Neural crest cell (in vitro differentiated cells): ENCODE measurements at places on chromosomes 16 and 17.

DNA sequence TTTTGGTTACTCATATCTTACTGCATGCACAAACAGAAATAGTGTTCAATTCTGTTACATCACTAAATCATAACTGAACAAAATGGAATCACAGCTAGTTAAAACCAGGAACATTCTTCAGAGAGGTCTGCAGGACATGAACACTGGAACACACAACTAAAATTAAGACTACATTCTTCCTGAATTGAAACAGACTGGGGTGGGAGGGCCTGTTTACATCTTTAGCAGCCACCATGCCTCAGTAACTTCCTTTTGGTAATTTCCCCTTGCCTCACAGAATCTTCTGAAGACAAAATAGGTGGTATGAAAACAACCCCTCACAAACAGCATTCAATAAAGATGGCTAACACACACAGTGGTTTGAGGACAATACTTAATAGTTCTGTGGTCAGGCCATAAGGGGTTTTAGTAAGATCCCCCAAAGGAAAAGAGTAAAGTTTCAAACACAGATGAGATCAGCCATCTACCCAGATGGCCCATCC, 6.5 kb downstream of the MARF1 start:
- H3K36me3 ChIP-seq = peaks cover 16% of the 10 kb centered on the region
- no peaks in the 10 kb centered on the region for H3K27me3 ChIP-seq
- no peak for DNase-seq
- H3K27ac ChIP-seq = no peak overlapping the region
- no peak overlapping the region for H3K4me3 ChIP-seq

DNA sequence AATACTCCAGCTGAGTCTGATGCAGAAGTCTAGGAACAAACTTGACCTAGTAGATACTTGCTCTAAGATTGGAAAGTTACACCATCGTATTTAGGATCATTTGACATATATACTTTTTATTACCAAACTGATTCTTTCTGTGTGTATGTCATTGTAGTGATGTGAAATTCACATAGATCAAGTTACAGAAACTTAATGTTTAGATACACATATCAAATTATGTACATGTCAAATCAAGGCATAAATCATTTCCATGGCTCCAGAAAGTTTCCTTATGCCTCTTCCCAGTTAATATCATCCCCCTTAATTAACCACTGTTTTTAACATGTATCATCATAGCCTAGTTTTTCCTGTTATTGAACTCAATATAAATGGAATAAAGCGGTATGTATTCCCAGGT, 292.0 kb upstream of the CDH11 start:
- H3K36me3 ChIP-seq = no peaks in the 10 kb centered on the region
- no peak overlapping the region for H3K4me3 ChIP-seq
- no peak overlapping the region for H3K27ac ChIP-seq
- peaks cover 14% of the 10 kb centered on the region for H3K4me1 ChIP-seq

DNA sequence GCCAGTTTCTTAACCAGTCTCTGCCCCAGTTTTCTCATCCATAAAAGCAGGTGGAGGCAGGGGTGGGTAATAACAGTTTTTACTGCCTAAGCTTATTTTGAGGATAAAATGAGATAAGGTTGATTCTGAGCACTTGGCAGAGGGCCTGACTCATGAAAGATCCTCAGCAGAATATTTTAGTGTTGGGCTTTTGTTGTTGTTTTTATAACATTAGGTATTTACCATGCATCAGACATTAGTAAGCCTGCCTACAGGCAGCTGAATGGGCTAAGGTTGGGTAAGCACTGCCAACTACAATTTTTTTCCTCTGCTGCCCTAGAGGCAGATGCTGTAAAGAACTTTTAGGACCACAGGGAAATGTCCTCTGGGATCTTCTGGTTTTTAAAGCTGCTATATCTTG, 43.1 kb downstream of the SCNN1G start:
- H3K36me3 ChIP-seq = no peaks in the 10 kb centered on the region
- DNase-seq = no peak
- H3K4me1 ChIP-seq = no peaks in the 10 kb centered on the region
- peaks cover 25% of the 10 kb centered on the region for H3K27me3 ChIP-seq
- no peak overlapping the region for H3K4me3 ChIP-seq

GRCh38 chr17:64400642-64401041, 10.0 kb upstream of the PECAM1 start:
- no peak overlapping the region for H3K27ac ChIP-seq
- no peak for DNase-seq
- no peaks in the 10 kb centered on the region for H3K4me1 ChIP-seq
- no peaks in the 10 kb centered on the region for H3K27me3 ChIP-seq
- no peak overlapping the region for H3K4me3 ChIP-seq

- no peak overlapping the region for H3K27ac ChIP-seq
- H3K4me3 ChIP-seq = no peak overlapping the region
- H3K4me1 ChIP-seq = peaks cover 4% of the 10 kb centered on the region
- H3K36me3 ChIP-seq = no peaks in the 10 kb centered on the region
These were observed 33.1 kb upstream of the PVALEF start for GRCh38 chr17:81132197-81132540.

- no peak for DNase-seq
- peak overlapping the region; percentile 38 for H3K4me3 ChIP-seq
- no peaks in the 10 kb centered on the region for H3K27me3 ChIP-seq
- peaks cover 3% of the 10 kb centered on the region for H3K36me3 ChIP-seq
- H3K27ac ChIP-seq = peak overlapping the region; percentile 86
These were observed 30.2 kb downstream of the SPHK1 start for GRCh38 chr17:76414334-76415295.

GRCh38 chr17:63446753-63447470, 806 bp upstream of the CYB561 start:
- H3K4me1 ChIP-seq = peaks cover 20% of the 10 kb centered on the region
- no peak for DNase-seq
- peaks cover 15% of the 10 kb centered on the region for H3K27me3 ChIP-seq
- H3K36me3 ChIP-seq = no peaks in the 10 kb centered on the region
- no peak overlapping the region for H3K27ac ChIP-seq

- no peak overlapping the region for H3K4me3 ChIP-seq
- H3K27me3 ChIP-seq = no peaks in the 10 kb centered on the region
- H3K27ac ChIP-seq = no peak overlapping the region
- H3K36me3 ChIP-seq = peaks cover 3% of the 10 kb centered on the region
- H3K4me1 ChIP-seq = peaks cover 51% of the 10 kb centered on the region
These were observed 1.2 kb upstream of the RFFL start for GRCh38 chr17:35064516-35065215.

DNA sequence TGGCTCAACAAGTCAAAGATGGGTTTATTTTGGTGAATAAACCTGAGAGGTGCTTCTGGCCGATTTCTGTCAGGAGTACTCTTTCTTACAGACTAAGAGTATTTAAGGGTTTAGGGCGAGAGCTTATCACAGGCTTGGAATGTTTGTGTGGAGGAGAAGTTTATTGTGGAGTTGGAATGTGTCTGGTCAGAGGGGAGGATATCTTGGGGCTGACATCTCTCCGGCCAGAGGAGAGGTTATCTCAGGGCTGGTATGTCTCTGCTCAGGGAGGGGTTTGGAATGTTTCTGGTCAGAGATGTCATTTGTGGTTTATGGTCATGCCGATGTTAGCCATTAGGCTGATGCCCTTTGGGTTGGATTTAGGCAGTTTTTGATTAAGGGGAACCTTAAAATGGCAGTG, 236.4 kb upstream of the EEF2KMT start:
- H3K36me3 ChIP-seq = no peaks in the 10 kb centered on the region
- no peak for DNase-seq
- no peak overlapping the region for H3K27ac ChIP-seq
- no peaks in the 10 kb centered on the region for H3K4me1 ChIP-seq

- H3K27ac ChIP-seq = no peak overlapping the region
- no peaks in the 10 kb centered on the region for H3K27me3 ChIP-seq
- no peak for DNase-seq
- H3K4me1 ChIP-seq = peaks cover 47% of the 10 kb centered on the region
- H3K4me3 ChIP-seq = no peak overlapping the region
These were observed 149.2 kb upstream of the TBX2 start for GRCh38 chr17:61250335-61250890.

DNA sequence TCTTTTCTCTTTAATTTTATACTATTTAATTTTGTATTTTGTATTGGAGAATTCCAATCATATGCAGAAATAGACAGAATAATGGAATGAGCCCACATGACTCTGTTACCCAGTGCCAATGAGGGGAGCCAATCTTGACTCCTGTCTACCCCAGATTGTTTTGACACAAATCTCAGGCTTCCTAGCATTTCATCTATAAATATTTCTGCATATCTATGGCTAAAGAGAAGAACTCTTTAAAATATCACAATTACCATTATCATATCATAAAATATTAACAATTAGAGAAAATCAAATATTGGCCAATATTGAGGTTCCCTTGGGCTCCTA, 23.7 kb downstream of the ATP2C2 start:
- DNase-seq = no peak
- no peaks in the 10 kb centered on the region for H3K36me3 ChIP-seq
- H3K27me3 ChIP-seq = no peaks in the 10 kb centered on the region
- H3K27ac ChIP-seq = no peak overlapping the region
- H3K4me1 ChIP-seq = peaks cover 6% of the 10 kb centered on the region

DNA sequence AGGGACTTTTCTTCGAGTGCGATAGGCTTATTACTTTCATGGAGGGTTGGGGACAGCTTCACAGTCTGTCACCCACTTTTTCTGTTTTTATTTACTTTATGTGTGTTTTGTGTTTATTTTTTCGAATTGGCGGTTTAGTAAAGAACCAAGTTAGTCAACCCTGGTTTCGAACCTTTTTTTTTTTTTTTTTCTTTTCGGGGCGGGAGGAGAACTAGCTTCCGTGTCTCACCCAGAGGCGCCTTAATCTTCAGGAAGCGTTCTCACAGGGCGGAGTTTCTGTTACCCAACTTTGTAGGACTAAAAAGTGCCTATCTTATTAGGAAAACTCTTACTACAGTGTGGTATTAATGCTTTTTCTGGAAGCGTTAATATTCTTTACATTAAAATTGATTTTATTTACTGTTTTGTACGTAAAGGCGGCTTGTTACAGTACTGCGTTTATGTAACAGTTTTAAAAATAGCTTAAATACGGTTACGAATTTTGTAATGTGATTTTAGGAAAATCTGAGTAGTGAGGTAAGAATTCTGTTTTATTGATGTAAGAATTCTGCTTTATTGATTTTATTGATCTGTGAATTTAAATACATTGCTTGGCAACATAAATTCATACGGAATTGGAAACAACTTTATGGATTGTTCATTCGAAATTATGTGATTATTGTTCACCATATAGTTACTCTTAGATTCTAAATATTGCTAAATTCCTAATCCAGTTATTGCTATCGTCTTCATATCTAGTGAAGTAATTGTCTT, 885 bp downstream of the ZNF207 start:
- H3K4me1 ChIP-seq = peaks cover 41% of the 10 kb centered on the region
- H3K4me3 ChIP-seq = peak overlapping the region; percentile 97
- no peaks in the 10 kb centered on the region for H3K27me3 ChIP-seq
- DNase-seq = no peak
- H3K27ac ChIP-seq = peak overlapping the region; percentile 99
- peaks cover 11% of the 10 kb centered on the region for H3K36me3 ChIP-seq

DNA sequence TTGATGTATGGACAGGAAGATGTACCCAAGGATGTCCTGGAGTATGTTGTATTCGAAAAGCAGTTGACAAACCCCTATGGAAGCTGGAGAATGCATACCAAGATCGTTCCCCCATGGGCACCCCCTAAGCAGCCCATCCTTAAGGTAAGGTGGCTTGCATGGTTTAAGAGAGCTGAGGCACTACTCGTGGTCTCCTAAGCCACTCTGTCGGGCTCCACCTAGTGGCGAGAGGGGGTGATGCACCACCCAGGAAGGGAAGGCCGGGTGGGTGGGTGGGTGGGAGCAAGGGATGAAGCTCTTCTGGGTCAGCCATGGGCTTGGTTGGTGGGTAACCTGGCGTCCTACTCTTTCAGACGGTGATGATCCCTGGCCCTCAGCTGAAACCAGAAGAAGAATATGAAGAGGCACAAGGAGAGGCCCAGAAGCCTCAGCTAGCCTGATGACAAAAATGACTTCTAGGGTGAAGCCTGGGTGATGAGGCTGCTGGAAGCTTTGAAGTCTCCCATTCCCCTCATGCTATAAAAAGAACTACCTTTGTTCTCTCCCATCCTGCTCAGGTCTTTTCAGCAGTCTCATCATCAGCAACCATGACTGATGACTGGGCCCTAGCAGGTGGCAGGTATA, 21.5 kb downstream of the GPR179 start:
- peaks cover 16% of the 10 kb centered on the region for H3K36me3 ChIP-seq
- H3K27ac ChIP-seq = no peak overlapping the region
- H3K4me1 ChIP-seq = peaks cover 32% of the 10 kb centered on the region
- no peaks in the 10 kb centered on the region for H3K27me3 ChIP-seq
- peak; percentile 74 for DNase-seq

DNA sequence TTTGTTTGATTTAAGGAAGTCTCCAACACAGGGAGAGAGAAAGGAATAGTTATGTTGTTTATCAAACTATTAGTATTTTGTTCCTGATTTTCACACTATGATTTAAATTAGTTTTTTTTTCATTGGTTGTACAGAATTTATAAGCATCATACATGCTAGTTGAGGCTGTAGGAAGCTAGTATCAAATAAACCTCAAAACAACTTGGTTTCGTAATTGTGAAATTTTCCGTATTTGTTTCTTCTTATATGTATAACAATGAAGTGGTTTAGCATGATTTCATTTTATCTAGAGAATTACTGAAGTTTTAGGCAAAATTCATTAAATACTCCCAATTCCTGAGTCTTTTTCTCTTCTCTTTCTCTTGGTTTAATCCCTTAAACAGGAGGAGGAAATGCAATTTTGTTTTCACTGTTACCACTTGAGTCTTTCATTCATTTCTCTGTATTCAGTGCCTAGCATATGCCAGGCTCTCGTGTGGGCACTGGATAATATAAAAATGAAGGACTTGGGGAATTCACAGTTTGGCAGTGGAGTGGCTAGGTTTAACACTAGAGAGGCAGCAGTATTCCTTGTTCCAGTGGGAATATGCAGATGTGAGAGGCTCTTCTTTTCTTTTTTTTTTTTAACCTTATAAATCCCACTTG, 1.8 kb downstream of the CYLD start:
- no peak overlapping the region for H3K27ac ChIP-seq
- DNase-seq = no peak
- H3K27me3 ChIP-seq = peaks cover 30% of the 10 kb centered on the region
